ENCODE measurements at places on chromosomes 7 and 10.
A peak's percentile ranks its signal among the peaks of the same experiment; 100 is the strongest.

DNA sequence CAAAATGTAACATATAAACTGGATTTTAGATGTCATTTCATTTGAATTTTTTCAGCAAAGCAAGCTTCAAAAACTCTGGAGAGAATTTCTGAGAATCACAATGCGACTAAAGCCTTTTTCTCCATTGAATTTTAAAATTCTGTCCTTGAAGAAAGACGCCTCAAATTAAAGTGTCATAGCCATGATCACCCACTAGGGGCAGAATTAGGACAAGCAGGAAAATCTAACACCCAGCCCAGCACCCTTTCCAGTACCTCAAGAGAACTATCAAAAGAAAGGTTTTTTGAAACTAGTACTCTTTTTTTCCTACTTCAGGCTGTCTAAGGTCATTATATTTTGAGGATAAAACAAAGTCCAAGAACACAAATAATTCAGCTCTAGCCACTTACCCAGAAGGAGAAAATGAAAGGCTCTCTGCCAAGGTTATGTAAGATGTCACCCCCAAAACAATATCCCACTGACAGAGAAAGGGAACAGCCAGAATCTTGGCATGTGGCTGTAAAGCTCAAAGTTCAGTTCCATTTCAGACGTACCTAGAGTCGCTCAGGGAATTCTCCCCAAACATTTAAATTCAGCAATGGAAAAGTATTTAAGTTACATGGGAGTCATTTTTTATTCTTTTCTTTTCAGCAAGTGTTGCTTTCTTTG lies 299.4 kb downstream of the SNX13 start:
- DNase-seq = no peak

DNA sequence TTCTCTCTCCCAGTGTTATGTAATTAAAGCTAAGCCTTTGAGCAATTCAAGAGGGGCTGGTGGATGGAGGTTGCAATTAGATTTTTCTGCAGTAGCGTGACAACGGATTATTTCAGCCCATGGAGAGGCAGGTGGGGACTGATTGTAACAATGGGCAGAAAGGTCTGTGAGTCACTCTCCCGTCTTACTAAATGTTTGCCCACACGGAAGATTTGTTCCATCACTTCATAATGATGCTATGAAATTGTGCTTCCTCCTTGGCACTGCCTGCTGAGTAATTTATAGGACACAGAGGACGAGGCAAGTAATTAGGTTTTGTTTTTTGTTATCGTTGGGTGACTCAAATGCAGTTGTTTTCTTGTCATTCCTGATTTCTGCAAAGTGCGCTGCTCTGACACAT lies 594.5 kb upstream of the DPP6 start:
- peak; percentile 89 for DNase-seq

DNA sequence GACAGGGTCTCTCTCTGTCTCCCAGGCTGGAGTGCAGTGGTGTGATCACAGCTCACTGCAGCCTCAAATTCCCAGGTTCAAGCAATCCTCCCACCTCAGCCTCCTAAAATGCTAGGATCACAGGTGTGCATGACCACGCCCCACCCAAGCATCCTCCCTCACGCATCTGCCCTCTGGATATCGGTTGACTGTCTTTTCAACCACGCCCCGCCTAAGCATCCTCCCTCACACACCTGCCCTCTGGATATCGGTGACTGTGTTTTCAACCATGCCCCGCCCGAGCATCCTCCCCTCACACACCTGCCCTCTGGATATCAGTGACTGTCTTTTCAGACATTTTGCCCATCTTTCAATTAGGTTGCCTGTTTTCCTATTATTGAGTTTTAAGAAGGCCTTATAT lies 140.5 kb downstream of the MAD1L1 start:
- DNase-seq = no peak

DNA sequence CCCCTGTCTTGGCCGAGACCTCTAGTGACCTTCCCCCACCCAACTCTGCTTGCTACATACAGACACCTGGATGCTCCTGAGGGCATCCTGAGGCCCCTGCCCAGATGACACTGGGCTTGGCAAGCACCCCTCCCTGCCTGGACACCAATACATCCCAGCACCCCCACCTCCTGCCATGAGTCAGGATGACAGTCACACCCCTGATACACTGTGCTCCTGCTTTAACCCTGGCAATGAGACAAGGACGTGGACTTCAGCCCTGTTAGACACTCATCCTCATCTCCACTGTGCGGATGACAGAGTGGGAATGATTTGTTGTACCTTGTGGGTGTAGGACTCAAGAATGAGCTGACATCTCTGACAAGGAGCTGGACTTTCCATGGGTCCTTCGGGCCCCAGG lies 186.3 kb upstream of the ADCY1 start:
- no peak for DNase-seq

DNA sequence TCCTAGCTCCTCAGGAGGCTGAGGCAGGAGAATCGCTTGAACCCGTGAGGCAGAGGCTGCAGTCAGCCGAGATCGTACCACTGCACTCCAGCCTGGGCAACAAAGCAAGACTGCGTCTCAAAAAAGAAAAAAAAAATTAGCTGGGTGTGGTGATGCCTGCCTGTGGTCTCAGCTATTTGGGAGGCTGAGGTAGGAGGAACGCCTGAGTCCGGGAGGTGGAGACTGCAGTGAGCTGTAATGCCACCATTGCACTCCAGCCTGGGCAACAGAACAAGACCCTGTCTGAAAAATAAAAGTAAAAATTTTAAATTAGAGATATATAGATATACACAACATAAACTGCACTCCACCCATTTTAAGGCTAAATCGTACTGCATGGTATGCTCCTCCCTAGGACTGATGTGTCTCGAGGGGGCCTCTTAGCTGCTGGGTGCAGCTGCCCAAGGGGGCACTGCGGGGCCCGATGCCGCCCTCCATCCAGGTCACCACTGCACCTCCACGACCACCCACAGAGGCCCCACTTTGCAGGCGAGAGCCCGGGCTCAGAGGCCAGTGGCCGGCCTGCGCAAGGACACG lies 40.9 kb upstream of the FOXK1 start:
- DNase-seq = peak; percentile 36

DNA sequence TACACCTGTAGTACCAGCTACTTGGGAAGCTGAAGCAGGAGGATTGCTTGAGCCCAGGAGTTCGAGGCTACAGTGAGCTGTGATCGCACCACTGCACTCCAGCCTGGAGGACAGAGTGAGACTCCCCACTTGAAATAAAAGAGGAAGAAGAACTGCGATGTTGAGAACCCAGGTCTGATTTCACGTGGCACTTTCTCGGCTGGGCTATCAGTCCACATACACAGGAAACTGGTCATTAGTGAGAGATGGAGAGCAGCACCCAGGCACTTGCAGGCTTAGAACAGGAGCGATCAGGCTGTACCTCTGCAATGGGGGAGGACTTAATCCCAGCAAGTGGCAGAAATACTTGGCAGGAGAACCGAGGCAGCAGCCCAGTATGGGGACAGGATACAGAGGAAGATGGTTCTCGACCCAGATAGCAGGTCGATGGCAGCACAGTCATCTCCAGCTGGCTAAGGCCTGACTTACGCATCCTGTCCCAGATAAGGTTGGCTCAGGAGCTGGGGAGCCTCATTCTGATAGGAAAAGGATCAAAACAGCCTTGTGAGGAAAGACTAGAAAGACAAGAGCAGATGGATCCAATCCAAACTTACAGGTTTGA lies 487.7 kb upstream of the AUTS2 start:
- no peak for DNase-seq

- DNase-seq = no peak
Observed at GRCh38 chr7:112481121-112481736, 438 bp downstream of the LSMEM1 start.

GRCh38 chr10:114384601-114385000 lies 19.7 kb downstream of the AFAP1L2 start:
- DNase-seq = no peak

DNA sequence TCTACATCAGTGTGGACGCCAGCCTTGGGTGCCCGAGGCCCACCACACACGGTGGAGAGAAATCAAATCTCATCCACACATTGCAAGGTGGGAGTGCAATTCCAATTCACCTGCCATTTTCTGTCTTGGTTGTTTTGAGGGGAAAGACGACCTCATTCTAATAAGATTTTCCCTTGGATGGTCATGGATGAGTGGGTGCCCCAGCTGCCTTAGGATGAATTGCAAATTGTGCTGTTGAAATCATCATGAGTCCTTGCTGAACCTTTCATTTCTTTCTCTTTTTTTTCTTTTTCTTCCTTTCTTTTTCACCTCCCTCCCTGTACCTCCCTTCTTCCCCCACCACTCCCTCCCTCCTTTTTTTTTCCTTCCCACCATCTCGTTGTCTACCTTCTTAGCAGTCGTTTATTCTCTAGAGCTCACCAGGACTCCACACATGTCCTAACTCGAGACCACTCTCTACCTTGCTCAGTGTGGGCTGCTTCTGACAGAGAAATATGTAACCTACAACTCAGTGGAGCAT lies 266.9 kb upstream of the NFE2L3 start:
- DNase-seq = no peak

- DNase-seq = no peak
Observed at GRCh38 chr7:98202367-98203195, 8.7 kb upstream of the BHLHA15 start.

GRCh38 chr10:61970182-61971002 lies 68.9 kb downstream of the ARID5B start:
- DNase-seq = no peak

DNA sequence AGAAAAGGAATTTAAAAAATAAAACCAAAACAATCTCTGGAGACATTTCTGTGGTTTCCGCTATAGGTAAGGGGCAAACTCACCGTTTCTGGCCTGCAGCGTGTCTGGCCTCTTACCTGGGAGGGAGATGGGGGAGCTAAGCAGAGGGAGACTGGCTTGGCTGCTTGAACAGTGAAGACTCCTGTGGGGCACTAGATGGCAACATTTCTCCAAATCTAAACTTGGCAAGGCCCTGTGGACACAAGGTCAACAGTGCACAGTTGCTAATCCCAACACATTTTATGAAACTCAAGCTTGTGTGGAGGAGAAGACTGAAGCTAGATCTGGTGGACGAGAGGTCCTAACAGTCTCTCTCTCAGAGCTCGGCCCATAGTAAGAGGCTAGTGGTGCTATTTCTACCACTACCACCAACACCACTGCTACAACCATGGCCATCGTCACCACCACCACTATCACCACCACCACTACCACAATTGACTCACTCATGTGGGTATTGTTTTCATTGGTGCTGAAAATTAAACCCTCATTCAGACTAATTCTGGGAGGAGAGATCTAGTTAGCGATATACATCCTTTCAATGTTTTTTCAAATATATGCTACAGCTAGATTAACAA lies 28.4 kb upstream of the CDHR3 start:
- DNase-seq = peak; percentile 89

DNA sequence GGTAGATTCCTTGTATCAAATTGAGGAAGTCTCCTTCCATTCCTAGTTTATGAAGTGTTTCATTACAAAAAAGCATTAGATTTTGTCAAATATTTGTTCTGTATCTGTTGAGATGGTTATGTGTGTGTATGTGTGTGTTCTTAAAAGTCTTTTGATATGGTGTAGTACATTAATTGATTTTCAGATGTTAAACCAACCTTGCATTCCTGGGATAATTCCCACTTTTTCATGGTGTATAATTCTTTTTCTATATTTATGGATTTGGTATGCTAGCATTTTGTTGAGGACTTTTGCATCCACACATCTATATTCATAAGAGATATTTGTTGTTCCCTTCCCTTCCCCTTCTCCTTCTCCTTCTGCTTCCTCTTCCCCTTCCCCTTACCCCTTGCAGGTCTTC lies 8.9 kb upstream of the GIMAP8 start:
- no peak for DNase-seq

- no peak for DNase-seq
Observed at GRCh38 chr7:112538726-112539255, 58.0 kb downstream of the LSMEM1 start.

DNA sequence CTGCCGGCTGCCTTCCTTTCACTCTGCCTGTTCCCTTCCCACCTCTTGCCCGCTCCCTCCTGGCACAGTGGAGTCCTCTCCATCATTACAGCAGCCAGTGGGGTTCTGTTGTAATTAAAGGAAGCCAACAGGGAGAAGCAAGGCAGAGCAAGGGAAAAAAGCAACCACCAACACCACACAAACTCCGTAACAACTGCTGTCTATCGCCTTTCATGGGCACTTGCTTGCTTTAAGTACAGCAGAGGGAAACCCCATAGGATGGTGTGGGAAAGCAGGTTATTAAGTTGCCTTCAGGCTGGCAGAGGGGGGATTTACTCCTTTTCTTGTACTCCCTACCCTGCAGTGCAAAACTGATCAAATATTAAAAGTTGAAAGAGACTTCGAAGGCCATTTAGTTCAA lies 22.0 kb downstream of the SORCS3 start:
- DNase-seq = no peak

DNA sequence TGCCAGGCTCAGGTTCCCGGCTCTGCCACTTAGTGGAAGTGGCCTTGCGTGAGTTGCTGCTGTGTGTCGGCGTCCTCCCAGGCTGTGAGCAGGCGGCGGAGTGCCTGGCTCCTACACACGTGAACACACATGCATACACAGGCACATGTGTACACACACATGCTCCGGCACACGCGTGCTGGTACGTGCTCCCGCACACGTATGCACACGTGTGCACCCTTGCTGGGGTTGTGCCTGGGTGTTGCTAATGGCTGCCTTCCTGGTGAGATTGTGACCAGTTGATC lies 107.6 kb downstream of the INPP5A start:
- no peak for DNase-seq

DNA sequence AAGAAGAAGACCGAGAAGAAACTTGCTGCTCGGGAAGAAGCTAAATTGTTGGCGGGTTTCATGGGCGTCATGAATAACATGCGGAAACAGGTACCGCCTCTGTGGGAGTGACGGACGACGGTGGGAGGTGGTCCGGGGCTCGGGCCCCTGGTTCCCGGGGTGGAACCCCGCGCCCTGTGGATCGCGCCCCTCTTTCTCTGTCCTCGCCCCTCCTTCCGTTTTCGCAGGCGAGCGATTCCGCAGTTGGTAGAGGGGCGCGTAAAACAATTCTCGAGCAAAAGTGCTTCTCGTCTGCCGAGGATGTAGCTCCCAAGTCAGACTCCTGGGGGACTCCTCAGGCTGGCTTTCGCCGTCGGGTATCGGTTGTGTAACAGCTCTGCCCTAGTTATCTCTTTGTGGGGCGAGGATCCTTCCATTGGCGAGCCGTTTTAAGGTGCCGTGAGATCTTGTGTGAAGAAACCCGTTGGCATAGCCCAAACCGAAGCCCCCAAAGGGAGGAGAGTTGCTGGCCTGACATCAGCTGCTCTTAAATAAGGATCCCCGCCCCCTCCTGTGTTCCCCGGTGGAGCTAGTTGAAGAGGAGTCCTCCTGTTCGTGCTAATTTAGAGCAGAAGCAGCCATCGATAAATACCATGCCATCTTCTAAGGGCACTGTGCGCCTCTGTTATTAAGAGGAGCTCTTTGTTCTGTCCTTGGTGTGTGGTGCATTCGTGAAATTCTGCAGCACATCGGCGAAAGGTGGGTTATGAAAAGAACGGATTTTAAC lies 655 bp downstream of the KLHL7 start:
- peak; percentile 52 for DNase-seq
